Adrenal gland (tissue), 19 donors: ENCODE measurements at places on chromosomes 2 and 18. TPM values are rescaled to one million over a fixed set of nuclear protein-coding genes. Genes with fewer than 3 reads are reported as not detected.
A peak's percentile ranks its signal among the peaks of the same experiment; 100 is the strongest.

GRCh38 chr2:40432921-40433483 is 18.9 kb downstream of the SLC8A1 start:
- DNase-seq: no peak
- no peaks in the 10 kb centered on the region for H3K36me3 ChIP-seq
- H3K4me1 ChIP-seq: peaks cover 20% of the 10 kb centered on the region
- H3K27ac ChIP-seq: no peak overlapping the region
- H3K4me3 ChIP-seq: no peak overlapping the region

DNA sequence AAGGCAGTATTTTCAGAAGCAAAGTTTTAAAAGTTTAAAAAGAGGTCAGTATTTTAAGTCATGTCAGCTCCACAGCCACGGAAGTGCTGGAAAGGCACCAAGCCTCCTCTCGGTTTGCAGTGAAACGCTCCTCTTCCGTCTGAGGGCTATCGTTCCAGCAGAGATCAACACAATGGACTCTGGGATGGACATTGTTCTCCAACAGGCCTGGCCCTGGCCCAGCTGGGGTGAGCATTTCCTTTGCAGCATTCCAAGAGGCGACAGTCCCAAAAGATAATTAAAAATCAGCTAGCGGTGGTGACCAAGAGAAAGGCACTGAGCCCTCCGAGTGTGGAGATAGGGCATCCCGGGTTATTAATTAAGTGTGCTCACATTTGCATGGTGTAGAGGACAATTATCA is 95.9 kb upstream of the LCLAT1 start:
- peak; percentile 53 for DNase-seq
- no peak overlapping the region for H3K4me3 ChIP-seq
- no peaks in the 10 kb centered on the region for H3K36me3 ChIP-seq
- H3K27ac ChIP-seq: peak overlapping the region; percentile 25
- no peaks in the 10 kb centered on the region for H3K4me1 ChIP-seq

GRCh38 chr2:183868707-183869106 is 729.6 kb upstream of the ZNF804A start:
- H3K36me3 ChIP-seq: no peaks in the 10 kb centered on the region
- no peaks in the 10 kb centered on the region for H3K27me3 ChIP-seq
- H3K27ac ChIP-seq: no peak overlapping the region
- H3K4me3 ChIP-seq: no peak overlapping the region
- no peak for DNase-seq

ATOH8 gene
- total RNA-seq: 44.0 TPM

- H3K36me3 ChIP-seq: no peaks in the 10 kb centered on the region
- DNase-seq: no peak
- H3K4me1 ChIP-seq: no peaks in the 10 kb centered on the region
- H3K27me3 ChIP-seq: no peaks in the 10 kb centered on the region
- H3K4me3 ChIP-seq: no peak overlapping the region
- H3K27ac ChIP-seq: no peak overlapping the region
These were observed 464.1 kb downstream of the TGIF1 start for GRCh38 chr18:3914109-3914508.
